ENCODE measurements at places on chromosomes 12 and 14.

DNA sequence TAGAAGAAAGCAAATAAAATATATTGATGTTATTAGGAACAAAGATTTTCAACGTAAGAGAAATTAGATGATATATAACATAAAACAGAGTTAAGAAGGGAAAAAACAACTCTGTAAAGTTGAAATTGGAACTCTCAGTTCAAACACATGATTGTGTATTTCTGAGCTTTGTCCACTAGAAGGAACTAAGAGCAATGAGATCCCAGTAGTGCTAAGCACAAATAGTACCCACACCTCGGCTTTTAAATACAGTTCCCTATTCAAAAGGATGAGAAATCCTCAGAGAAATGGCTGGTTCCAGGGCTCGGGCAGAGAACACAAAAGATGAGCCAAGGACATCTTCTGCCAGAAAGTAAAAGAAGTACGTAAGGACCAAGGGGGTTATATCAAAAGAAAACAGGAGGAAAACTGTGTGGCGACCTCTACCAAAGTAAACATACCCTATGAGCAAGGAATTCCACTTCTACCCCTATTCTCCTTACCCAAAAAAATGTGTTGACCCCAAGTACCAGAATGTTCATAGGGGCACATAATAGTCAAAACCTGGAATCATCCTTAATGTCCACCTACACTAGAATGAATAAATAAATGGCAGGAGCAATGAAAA, 96.6 kb downstream of the SPTSSA start:
- H3K4me1 ChIP-seq: peaks cover 7% of the 10 kb centered on the region
- DNase-seq: no peak
- H3K27ac ChIP-seq: no peak overlapping the region
- no peaks in the 10 kb centered on the region for H3K36me3 ChIP-seq

- DNase-seq: no peak
- peaks cover 9% of the 10 kb centered on the region for H3K4me1 ChIP-seq
- H3K36me3 ChIP-seq: no peaks in the 10 kb centered on the region
- no peak overlapping the region for H3K27ac ChIP-seq
- H3K27me3 ChIP-seq: peaks cover 28% of the 10 kb centered on the region
These were observed 451.3 kb downstream of the FOXG1 start for GRCh38 chr14:29217813-29218450.

DNA sequence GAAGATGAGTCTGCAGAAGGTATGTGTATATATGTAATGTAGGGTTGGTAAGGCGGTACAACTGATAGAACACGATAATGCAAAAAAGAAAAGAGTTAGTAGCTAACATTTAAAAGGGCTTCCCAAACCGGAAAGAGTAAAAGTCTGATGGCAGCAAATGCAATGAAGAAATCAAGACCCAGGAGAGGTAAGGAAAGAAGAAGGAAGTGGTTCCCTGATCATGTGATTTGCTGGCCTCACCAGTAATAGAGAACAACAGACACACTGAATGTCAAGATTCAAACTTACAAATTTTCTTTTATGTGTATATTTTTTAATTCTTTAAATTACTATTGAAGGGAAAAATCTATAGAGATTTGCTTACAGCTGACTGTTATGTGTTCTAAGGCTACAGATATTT, 18.4 kb downstream of the ZFC3H1 start:
- H3K27ac ChIP-seq: no peak overlapping the region
- H3K4me3 ChIP-seq: no peak overlapping the region
- peaks cover 32% of the 10 kb centered on the region for H3K36me3 ChIP-seq
- peaks cover 13% of the 10 kb centered on the region for H3K4me1 ChIP-seq
- no peaks in the 10 kb centered on the region for H3K27me3 ChIP-seq
- no peak for DNase-seq

DNA sequence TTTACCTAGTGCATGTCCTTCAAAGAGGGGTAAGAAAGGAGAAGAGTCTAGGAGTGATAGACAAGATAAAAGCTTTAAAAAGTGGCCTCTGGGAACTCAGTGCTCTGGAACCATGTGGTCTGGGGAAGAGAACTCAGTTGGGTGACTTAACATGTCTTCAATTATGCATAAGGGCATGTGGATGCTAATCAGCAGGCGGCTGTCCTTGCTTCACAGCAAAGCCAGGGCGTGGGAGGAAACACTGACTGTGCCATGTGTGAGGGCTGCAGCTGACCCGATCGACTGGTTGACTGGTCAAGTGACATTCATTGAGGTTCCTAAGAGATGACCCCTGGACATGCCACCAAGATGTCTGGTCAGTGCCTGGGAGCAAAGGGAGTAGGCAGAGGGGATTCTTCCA, 1053.8 kb downstream of the BCL11B start:
- DNase-seq: no peak
- H3K4me1 ChIP-seq: no peaks in the 10 kb centered on the region
- peaks cover 26% of the 10 kb centered on the region for H3K27me3 ChIP-seq
- H3K4me3 ChIP-seq: no peak overlapping the region
- no peaks in the 10 kb centered on the region for H3K36me3 ChIP-seq

DNA sequence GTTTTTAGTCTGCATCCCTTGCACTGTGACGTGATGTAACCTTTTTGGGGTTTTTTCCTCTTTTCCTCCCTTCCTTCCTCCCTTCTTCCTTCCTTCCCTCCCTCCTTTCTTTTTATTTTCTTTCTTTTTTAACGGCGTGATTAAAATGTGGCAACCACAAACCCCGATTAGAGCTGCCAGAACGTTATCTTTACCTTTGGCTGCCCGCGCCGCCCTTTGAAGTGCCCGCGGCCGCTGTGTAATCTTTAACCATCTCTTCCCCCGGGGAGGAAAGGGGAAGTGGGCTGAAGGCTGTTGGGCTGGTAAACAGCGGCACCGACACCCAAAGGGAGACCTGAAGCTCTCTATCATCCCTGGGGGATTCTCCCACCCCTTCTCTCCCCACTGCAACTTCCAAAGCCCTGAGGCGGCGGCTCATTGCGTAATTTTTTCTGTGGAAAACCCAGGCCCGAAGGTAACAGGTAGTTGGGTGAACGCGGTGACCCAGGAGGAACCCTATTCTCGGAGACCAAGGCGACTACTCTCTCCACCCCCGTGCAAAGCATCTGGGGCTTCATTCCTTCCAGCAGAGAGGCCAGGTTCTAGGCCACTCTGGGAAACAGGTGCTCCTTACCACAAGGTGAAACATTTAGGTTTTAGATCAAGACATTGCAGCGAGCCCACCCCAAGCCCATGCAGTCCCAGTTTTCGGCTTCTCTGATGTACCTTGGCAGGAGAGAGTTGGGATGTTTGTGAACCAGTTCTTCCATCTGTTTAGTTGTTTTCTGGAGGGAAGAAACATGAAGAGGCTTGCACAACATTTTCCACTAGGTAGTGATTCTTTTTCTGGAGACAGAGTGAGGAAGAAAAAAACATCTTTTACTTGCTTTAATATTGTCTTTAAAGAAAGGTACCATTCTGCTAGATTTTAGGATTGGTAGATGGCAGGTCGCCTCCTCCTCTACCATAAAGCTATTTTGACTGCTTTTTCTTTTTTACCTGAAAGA, 1.5 kb downstream of the LGR5 start:
- peaks cover 3% of the 10 kb centered on the region for H3K36me3 ChIP-seq
- peak overlapping the region; percentile 64 for H3K4me3 ChIP-seq
- peak overlapping the region; percentile 30 for H3K27ac ChIP-seq
- peaks cover 82% of the 10 kb centered on the region for H3K27me3 ChIP-seq
- DNase-seq: no peak

GRCh38 chr14:101489092-101489760, 72.1 kb upstream of the DIO3 start:
- peaks cover 6% of the 10 kb centered on the region for H3K4me1 ChIP-seq
- no peak for DNase-seq
- H3K27ac ChIP-seq: no peak overlapping the region

DNA sequence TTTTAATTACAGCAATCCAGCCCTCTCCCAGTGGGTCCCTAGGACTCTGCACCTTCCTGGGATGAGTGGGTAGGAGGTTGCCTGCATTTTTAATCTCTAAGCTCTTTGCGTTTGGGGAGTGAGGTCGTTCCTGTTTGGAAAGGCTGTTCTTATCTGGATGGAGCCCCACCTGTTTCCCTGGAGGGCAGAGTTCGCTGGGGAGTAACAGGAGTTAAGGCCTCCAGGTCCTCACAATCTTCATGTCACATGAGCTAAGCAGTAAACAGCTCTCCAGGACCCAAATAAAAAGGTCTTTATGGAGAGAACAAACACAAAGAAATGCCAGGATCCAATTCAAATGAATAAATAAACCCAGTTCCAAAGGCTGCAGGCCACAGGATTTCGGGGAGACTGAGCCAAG, 56.0 kb upstream of the RFLNA start:
- H3K36me3 ChIP-seq: peaks cover 4% of the 10 kb centered on the region
- peak overlapping the region; percentile 17 for H3K4me3 ChIP-seq
- H3K4me1 ChIP-seq: peaks cover 32% of the 10 kb centered on the region
- DNase-seq: no peak

Data from progenitor cell of endocrine pancreas (in vitro differentiated cells).